CD4-positive, alpha-beta memory T cell (primary cell): ENCODE measurements at places on chromosomes 11 and 22. TPM values are rescaled to one million over a fixed set of nuclear protein-coding genes. Genes with fewer than 3 reads are reported as not detected.
A peak's percentile ranks its signal among the peaks of the same experiment; 100 is the strongest.

DNA sequence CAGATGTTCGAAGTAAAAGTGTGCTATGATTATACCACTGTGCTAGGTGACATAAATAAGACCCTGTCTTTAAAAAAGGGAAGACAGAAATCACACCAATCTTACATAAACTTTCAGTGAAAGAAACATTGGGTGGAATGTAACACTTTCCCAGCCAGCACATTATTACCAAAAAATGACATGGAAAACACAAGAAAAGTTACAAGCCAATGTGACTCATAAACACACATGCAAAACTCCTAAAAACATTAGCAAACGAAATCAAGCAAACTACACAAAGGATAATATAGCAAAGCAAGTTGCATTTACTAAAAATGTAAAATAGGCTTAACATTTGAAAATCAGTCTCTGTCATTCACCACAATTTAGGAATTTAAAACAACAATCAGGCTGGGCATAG is 47.0 kb downstream of the SBF2 start:
- DNase-seq, result no peak

GRCh38 chr22:37641561-37641949 is 2.1 kb downstream of the SH3BP1 start:
- DNase-seq, result no peak

- DNase-seq, result no peak
These were observed 18.7 kb downstream of the CRELD2 start for GRCh38 chr22:49936973-49937757.

Gene PHF21B
- not detected for polyA plus RNA-seq

GRCh38 chr11:120858740-120859139 is 165.2 kb upstream of the TBCEL start:
- DNase-seq, result no peak

DNA sequence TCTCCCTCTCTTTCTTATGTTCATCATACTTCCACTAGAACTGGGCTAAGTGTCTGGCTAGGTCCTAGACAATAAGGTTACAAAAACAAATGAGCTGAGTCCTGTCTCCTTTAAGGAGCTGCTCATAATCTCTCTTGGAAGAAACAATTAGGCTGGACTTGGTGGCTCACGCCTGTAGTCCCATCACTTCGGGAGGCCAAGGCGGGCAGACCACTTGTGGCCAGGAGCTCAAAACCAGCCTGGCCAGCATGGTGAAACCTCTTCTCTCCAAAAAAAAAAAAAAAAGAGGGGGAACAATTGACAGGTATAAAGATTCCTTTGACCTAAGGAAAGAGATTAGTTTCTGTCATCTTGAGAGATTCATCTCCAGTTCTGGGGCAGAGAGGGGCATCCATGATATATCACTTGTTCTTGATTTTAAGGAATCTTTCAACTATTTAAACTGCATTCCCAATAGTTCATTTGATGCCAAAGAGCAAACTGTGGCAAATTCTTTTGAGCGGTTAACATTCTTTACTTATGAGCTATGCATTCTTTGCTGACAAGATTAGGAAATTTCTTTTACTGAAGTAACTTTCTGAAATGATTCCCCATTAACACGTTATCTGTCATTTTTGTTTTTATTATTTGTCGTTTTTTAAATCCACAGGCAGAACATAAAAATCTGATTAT is 125.5 kb downstream of the C11orf87 start:
- no peak for DNase-seq

Gene APOL3
- 109 TPM for polyA plus RNA-seq

DNA sequence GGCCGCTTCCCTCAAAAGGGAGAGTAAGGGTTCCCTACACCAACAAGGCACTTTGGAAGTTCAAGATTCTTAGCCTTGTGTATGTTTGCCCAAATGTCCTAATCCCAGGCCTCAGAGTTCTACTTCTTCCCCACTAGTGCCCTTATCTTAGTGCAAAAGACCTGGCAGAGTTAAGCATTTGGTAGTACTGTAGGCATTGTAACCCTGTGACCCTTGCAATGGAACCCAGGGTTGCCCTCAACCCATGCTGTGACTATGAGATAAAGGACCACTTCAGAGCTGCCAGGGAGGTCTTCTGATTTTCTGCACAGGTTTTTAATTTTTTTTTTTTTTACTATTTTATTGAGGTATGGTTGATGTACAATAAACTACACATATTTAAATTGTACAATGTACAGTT is 65.1 kb downstream of the C11orf65 start:
- no peak for DNase-seq

- DNase-seq, result no peak
These were observed 209.7 kb upstream of the PLET1 start for GRCh38 chr11:112470355-112470754.

- peak; percentile 72 for DNase-seq
These were observed 714 bp downstream of the CD59 start for GRCh38 chr11:33735271-33736147.

Gene SHANK2
- polyA plus RNA-seq, result not detected

DNA sequence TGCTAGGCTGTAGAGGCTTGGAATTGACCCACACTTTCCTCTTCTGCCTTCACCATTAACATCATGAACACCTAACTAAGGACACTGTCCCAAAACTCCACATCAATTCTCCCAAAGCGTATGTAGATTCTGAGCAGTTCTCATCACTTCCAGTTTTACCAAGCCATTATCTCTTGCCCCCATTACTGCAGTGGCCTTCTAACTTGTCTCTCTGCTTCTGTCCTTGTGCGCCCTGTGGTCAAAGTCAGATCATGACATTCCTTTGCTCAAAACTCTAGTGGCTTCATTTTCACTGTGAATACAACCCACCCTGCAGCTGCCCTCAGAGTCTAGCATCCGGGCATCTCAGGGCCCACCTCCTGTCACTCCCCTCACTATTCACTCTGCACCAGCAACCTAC is 13.1 kb upstream of the TOP3B start:
- no peak for DNase-seq

Gene SAA1
- not detected for polyA plus RNA-seq

DNA sequence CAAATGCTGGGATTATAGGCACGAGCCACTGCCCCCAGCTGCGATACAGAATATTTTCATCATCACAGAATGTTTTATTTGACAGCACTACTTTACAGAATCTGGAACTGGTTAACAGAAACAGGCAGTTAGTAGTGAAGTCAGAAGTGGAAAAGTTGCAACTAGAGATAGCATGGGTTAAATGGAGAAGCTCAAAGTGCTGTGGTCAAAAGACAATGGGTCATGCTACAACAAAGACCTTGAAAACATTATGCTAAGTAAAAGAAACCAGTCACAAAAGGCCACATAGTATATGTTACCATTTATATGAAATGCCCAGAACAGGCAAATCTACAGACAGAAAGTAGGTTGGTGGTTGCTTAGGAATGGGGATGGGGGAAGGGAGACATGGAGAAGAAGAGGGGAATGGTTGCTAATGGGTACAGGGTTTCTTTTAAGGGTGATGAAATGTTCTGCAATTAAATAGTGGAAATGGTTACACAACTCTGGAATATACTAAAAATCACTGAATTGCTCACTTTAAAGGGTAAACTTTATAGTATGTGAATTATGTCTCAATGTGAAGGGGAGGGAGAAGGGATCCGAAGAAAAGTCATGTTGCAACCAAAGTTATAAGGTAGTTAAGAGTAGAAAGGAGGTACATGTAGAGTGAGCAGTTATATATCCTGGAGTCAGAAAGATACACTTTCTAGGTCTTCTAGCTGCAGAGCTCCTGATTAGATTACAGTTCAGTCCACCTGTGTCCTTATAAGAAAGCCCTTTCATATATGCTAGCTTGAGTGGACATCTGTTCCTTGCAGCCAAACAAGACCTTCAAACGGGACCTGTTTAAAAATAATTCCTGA is 46.3 kb upstream of the RAPSN start:
- DNase-seq, result no peak

DNA sequence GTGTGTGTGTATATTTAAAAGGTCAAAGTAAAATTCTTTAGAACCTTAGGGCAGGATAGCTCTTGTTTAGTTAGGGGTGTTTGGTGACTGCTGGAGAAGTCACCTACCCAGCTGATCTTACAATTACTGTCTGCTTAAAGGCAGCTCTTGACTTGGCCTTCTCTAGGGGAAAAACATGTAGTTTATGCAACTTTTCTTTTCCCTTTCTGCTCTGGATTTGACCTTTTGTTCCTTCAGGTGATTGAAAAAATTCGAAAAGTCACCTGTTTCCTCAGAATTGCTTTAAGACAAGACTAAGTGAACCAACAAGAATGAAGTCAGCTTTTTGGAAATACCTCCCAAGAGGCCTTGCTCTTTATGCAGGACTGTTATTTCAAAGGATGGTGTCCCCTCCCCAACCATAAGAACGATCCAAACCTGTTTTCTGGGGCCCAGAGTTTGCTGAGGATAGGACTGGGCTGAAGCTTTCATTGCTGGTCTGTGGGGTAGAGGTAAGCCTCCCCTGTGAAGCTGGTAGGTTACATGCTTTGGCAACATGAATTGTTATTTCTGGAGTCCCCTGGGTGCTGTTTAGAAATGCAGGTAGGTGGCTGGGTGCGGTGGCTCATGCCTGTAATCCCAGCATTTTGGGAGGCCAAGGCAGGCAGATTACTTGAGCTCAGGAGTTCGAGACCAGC is 111.2 kb downstream of the PTPRJ start:
- DNase-seq, result no peak

DNA sequence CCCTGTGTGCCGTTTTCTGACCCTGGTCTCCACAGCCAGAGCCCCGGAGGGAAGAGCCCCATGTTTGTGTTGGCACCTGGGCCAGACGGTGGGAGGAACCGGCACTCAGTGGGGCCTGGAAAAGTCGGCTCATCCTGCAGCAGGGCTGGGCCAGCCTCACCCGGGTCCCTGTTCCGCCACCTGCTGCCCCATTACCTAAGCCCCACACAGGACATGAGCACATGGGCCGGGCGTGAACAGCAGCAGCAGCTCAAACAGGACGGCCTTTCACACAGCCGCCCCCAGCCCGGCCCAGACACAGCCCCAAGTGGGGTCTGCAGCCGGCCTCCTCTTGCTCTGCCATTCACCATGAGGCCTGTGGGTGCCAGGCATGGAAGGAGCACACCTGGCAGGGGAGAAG is 302.4 kb downstream of the MN1 start:
- no peak for DNase-seq

Gene IFITM10
- not detected for polyA plus RNA-seq

Gene MRGPRX4
- not detected for polyA plus RNA-seq

- DNase-seq, result no peak
These were observed 76.9 kb downstream of the KCNJ1 start for GRCh38 chr11:128790196-128790595.

- DNase-seq, result no peak
These were observed 9.0 kb downstream of the FGF19 start for GRCh38 chr11:69694781-69695180.
